Trophoblast cell (in vitro differentiated cells and primary cell): ENCODE measurements at places on chromosomes 7 and 10.
A peak's percentile ranks its signal among the peaks of the same experiment; 100 is the strongest.

- no peaks in the 10 kb centered on the region for H3K27me3 ChIP-seq
- H3K27ac ChIP-seq: peak overlapping the region; percentile 12
- H3K4me3 ChIP-seq: no peak overlapping the region
- peaks cover 10% of the 10 kb centered on the region for H3K4me1 ChIP-seq
- H3K36me3 ChIP-seq: no peaks in the 10 kb centered on the region
These were observed 41.9 kb downstream of the SEMA3C start for GRCh38 chr7:80876894-80877414.

DNA sequence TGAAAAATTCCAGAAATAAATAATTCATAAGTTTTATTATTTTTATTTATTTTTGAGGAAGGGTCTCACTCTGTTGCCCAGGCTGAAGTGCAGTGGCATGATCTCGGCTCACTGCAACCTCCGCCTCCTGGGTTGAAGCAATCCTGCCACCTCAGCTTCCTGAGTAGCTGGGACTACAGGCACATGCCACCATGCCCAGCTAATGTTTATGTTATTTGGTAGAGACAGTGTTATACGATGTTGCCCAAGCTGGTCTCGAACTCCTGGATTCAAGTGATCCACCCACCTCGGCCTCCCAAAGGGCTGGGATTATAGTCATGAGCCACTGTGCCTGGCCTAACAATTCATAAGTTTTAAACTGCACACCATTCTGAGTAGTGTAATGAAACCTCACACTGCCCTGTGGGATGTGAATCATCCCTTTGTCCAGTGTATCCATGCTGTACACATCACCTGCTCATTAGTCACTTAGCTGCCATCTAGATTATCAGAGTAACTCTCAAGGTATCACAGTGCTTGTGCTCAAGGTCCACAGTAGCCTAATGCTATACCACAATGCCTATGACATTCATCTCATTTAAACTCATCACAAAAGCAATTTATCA lies 17.9 kb downstream of the RTKN2 start:
- H3K36me3 ChIP-seq: no peaks in the 10 kb centered on the region
- H3K4me1 ChIP-seq: no peaks in the 10 kb centered on the region
- H3K4me3 ChIP-seq: no peak overlapping the region

DNA sequence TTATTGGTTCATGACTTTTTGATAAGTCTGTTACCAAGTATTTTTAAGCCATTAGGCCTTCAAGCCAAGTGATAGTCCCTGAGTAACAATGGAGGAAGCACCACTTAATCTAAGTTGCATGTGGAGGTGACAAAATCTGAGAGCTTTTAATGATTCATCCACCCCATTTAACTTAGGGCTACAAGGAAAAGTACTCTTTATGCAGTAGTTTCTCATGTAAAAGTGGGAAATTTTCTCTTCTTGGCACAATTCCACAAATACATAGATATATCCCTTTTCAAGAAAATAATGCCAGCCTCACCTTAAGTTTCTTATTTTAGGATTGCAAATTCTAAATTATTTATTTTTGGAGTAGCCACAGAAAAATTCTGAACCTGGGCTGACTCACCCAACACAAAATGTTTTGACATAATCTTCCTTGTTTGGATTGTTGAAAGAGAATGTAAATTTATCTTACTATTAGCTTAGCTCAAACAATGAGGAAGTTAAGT lies 85.7 kb downstream of the SUGCT start:
- H3K27me3 ChIP-seq: no peaks in the 10 kb centered on the region
- DNase-seq: peak; percentile 69
- peak overlapping the region; percentile 76 for H3K27ac ChIP-seq
- H3K4me3 ChIP-seq: no peak overlapping the region
- no peaks in the 10 kb centered on the region for H3K36me3 ChIP-seq
- no peaks in the 10 kb centered on the region for H3K4me1 ChIP-seq

DNA sequence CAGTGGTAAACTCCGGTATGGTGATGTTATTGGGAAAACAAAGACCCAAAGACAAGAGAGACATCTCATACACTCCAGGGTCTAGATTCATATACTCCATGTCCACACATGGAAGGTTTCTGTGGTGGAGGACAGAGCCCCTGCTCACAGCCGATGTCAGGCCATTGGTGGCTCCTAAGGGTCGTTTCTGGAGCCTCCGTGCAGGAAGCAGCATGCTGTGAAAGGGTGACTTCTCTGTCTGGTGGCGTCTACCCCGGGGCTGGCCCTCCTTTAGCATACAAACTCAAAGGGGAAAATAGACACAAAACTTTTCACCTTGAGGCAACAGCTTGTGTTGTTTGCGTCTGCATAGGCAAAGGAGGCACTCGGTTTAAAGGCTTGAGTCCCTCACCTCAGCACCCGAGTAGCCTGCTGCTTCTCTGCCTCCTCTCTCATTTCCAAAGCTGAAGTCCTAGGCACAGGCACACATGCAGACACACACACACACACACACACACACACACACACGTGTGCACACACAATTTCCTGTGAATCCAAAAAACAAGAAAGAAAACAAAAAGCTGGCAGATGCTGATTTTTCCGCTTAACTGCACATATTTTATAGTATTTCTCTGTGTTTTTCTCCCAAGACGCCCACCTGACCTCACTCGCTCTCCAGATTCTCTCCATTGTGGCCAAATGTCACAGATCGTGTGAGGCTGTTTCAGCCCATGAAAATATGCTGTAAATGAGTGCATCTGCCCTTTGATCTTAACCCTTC lies 601.4 kb upstream of the MGMT start:
- H3K27me3 ChIP-seq: no peaks in the 10 kb centered on the region
- no peak for DNase-seq
- H3K27ac ChIP-seq: no peak overlapping the region
- no peaks in the 10 kb centered on the region for H3K4me1 ChIP-seq
- H3K36me3 ChIP-seq: no peaks in the 10 kb centered on the region

DNA sequence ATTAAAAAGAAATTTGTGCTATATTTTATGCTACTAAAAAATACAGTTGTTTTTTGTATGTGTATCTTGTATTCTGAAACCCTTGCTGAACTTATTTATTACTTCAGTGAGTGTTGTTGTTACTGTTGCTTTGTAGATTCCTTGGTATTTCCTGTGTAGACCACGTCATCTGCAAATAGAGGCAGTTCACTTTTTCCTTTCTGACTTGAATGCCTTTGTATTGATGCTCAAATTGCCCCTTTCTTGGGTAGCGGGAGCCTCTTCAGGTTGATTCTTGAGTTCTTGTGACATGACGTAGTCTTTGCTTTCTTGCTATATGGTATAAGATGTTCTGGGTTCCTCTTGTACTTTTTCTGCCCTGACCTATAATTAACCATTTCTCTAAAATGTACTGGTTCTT lies 504.1 kb downstream of the SDK1 start:
- no peak overlapping the region for H3K27ac ChIP-seq
- H3K4me1 ChIP-seq: peaks cover 2% of the 10 kb centered on the region
- H3K36me3 ChIP-seq: no peaks in the 10 kb centered on the region
- H3K4me3 ChIP-seq: no peak overlapping the region
- H3K27me3 ChIP-seq: no peaks in the 10 kb centered on the region
- no peak for DNase-seq

- DNase-seq: no peak
- no peak overlapping the region for H3K4me3 ChIP-seq
- H3K27me3 ChIP-seq: no peaks in the 10 kb centered on the region
- no peaks in the 10 kb centered on the region for H3K4me1 ChIP-seq
- no peaks in the 10 kb centered on the region for H3K36me3 ChIP-seq
These were observed 432.0 kb downstream of the ATRNL1 start for GRCh38 chr10:115525141-115525540.

DNA sequence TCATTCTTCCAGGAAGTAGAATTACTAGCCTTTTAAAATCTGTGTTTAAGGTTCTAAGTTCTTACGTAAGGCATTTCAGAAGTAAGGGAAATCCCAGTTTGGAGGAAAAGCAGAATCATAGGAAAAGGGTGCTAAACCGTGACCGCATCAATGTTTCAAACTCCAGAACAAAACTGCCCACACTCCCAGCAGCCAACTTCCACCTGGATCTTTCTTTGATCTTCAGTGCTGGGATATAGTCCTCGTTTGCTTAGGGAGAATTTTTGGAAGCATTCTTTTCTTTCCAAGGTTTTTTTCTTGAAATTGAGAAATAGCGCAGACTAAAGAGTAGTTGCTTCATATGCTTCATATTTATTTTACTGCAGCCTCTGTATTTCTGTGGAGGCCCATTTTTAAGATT lies 8.9 kb downstream of the PROSER2 start:
- no peak overlapping the region for H3K27ac ChIP-seq
- H3K36me3 ChIP-seq: no peaks in the 10 kb centered on the region

DNA sequence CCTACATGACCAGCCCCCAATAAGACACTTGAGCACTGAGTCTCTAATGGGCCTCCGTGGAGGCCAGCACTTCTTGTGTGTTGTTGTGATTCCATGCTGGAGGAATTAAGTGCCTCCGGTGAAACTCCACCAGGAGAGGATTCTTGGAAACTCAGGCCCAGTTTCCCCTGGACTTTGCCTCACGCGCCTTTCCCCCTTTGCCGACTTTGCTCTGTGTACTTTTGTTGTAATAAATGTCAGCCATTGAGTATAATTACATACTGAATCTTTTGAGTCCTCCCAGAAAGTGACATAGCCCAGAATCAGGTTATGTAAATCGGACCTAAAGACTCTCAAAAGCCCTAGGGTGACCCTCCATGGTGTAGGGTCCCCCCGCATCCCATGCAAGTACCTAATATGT lies 82.4 kb downstream of the DLG5 start:
- peaks cover 42% of the 10 kb centered on the region for H3K36me3 ChIP-seq
- DNase-seq: no peak
- peaks cover 19% of the 10 kb centered on the region for H3K4me1 ChIP-seq
- no peaks in the 10 kb centered on the region for H3K27me3 ChIP-seq
- H3K4me3 ChIP-seq: no peak overlapping the region

DNA sequence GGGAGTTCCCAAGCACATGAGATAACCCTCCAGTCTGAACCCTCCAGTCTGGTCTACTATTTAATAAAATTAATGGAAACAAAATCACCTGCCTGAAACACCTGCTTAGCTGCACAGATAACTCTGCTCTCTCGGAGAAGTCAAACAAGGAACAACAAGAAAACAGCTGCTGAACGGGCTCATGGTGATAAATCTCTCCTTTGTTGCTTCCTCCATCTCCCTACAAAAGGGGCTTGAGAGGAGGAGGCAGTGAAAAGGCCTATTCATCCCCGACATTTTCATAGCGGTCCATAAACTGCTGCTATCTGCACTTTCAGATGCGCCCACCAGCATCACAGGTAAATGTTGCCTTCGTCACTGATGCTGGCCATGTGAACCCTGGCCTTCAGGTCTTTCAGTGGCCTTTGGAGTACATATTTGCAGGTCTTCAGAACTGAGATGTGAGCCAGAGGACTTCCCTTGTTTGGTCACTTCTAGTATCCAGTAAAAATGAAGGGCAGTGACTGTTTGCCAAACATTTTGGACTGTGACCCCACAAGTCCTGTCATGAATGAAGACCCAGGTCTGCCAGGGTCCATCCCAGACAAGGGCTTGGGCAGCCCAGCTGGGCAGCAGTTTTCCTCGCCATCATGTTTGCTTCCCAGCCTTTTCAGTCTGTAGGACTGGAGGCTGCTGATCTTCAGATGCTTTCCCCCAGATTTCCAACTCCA lies 15.9 kb downstream of the FKBP6 start:
- no peaks in the 10 kb centered on the region for H3K36me3 ChIP-seq
- H3K4me1 ChIP-seq: peaks cover 4% of the 10 kb centered on the region
- no peaks in the 10 kb centered on the region for H3K27me3 ChIP-seq
- no peak overlapping the region for H3K27ac ChIP-seq
- H3K4me3 ChIP-seq: no peak overlapping the region
- DNase-seq: no peak

GRCh38 chr7:29163854-29164253 lies 17.5 kb upstream of the CPVL start:
- no peak overlapping the region for H3K27ac ChIP-seq
- no peaks in the 10 kb centered on the region for H3K4me1 ChIP-seq
- DNase-seq: peak; percentile 10
- no peak overlapping the region for H3K4me3 ChIP-seq
- no peaks in the 10 kb centered on the region for H3K27me3 ChIP-seq

GRCh38 chr10:102876747-102877153 lies 7.5 kb downstream of the AS3MT start:
- H3K27me3 ChIP-seq: no peaks in the 10 kb centered on the region
- DNase-seq: no peak
- H3K27ac ChIP-seq: no peak overlapping the region
- H3K4me3 ChIP-seq: no peak overlapping the region
- no peaks in the 10 kb centered on the region for H3K36me3 ChIP-seq
- no peaks in the 10 kb centered on the region for H3K4me1 ChIP-seq

DNA sequence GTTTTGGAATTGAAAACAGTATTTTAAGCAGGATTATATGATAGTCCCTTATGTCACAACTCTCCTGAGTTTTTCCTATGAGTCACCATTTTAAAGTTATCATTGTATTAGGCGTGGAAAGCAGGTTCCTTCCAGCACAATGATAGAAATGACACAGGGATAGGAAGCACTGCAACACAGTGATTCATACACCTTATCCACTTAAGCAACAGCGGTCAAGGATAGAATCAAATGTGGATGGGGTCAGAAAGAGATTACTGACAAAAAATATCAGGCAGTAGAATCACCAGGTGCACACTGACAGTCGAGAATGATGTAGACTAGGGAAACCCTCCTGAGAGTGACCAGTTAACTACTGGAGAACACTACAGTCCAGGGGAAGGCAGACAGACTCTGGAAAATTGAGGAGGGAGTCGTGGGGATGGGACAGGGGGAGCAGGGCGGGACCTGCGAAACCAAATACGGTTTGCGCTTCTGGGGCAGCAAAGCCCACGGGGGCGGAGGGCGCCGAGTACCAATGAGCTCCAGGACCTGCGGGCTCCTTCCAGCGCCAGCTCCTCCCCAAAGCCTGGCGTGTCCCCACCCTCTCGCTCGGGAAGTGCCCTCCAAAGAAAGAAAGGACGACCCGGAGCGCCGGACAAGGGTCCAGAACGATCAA lies 479 bp downstream of the PNPLA8 start:
- H3K4me3 ChIP-seq: peak overlapping the region; percentile 95
- peaks cover 8% of the 10 kb centered on the region for H3K4me1 ChIP-seq
- H3K36me3 ChIP-seq: no peaks in the 10 kb centered on the region
- DNase-seq: peak; percentile 74
- H3K27me3 ChIP-seq: no peaks in the 10 kb centered on the region

DNA sequence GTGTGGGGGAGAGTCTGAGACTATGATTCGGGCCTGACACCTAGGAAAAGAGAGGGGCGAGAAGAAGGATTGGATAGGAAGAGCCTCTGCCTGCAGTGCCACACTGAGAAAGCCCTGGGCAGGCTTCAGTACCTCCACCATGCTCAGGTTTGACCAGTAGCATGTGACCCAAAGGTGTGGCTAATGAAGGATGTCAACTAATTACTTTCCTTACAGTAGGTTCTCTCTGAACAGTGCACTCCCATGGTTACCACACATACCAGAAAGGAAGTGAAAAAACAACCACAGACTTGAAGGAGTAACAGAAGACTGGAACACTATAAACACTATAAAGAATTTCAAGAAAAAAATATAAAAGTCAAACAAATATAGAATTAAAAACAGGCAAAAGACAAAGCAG lies 46.2 kb downstream of the SEM1 start:
- H3K4me1 ChIP-seq: no peaks in the 10 kb centered on the region
- no peaks in the 10 kb centered on the region for H3K36me3 ChIP-seq
- no peaks in the 10 kb centered on the region for H3K27me3 ChIP-seq
- no peak for DNase-seq

- peaks cover 10% of the 10 kb centered on the region for H3K4me1 ChIP-seq
- H3K36me3 ChIP-seq: no peaks in the 10 kb centered on the region
- H3K4me3 ChIP-seq: no peak overlapping the region
- no peak for DNase-seq
- H3K27me3 ChIP-seq: no peaks in the 10 kb centered on the region
These were observed 120.7 kb downstream of the CHN2 start for GRCh38 chr7:29315122-29315891.

- no peaks in the 10 kb centered on the region for H3K4me1 ChIP-seq
- DNase-seq: peak; percentile 5
- no peaks in the 10 kb centered on the region for H3K36me3 ChIP-seq
- H3K4me3 ChIP-seq: no peak overlapping the region
These were observed 411.4 kb downstream of the TNS3 start for GRCh38 chr7:47170516-47170915.
